T1000 (cell line): ENCODE measurements at places on chromosomes 3 and 15.
A peak's percentile ranks its signal among the peaks of the same experiment; 100 is the strongest.

DNA sequence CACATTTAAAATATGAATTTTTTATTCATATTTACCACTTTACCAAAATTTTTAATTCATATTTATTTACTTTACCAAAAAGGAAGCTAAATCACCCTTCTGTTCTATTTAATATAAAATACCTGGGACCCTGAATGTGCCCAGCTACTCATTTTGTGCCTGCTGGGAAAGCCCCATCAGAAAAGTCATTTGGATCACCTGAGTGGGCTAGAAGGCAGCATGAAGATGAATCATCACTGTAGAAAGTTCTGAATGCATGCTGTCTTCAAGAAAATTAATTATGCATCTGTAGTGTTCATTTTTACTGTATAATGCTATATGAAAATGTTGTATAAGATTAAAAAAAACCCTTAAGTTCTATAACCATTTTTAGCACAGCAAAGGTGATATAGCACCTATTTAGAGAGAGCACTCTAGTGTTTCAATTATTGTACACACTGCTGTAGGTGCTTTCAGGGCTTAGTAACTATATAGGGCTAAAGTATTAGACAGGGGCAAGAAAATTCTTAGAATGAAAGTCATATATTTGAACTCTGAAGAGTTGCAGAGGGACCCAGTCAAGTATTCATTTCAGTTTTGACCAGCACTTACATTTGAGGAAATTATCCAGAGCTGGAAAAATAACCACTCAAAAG is 175.1 kb downstream of the NFKBIZ start:
- no peak for DNase-seq

DNA sequence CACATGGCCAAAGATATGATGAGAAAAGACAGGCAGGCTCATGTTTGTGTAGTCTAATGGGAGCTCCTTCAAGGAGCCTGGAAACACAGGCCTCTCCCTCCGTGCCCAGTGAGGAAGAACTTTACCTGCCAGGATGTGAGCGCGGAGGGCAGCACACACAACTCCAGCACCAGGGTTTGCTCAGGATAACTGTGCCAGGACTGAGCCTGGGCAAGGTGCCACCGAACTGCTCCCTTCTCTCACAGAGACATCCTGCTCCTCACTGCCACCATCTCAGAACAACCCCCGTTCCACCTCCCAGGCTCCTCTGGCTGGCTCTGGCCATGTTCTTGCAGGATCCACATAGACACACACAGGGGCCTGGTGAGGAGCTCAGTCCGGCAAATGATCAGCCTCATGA is 87.4 kb downstream of the NUP210 start:
- DNase-seq, result no peak

DNA sequence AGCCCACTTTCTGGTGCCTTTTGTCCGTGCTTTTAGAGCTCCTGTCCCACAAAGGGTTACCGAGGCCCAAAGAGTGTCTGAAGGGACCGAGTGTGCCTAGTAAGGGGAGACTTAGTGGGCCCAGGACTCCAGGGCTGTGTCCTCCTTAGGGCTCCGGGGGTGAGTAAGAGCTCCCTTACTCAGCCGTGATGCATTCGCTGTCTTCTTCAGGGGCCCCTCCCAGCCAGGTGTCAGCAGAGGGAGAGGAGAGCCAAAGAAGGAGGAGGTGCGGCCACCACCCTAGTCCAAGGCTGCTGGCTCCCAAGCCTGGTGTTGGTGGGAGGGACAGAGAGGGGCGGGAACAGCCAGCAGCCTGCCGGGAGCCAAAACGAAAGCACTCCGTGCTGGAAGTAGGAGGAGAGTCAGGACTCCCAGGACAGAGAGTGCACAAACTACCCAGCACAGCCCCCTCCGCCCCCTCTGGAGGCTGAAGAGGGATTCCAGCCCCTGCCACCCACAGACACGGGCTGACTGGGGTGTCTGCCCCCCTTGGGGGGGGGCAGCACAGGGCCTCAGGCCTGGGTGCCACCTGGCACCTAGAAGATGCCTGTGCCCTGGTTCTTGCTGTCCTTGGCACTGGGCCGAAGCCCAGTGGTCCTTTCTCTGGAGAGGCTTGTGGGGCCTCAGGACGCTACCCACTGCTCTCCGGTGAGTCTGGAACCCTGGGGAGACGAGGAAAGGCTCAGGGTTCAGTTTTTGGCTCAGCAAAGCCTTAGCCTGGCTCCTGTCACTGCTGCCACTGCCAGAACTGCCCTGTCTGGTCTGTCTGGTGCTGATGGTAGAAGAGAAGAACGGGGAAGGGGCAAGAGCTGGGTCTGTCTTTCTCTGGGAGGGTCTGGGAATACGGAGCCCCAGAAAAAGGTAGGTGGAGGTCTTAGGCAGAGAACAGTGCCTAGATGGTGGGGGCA is at the start of gene IL17RC:
Gene IL17RC, plus strand, starts transcription at position 365 of the 947 bp plus-strand sequence. Its CDS starts 218 bp downstream, at position 583.
- DNase-seq, result peak; percentile 76

DNA sequence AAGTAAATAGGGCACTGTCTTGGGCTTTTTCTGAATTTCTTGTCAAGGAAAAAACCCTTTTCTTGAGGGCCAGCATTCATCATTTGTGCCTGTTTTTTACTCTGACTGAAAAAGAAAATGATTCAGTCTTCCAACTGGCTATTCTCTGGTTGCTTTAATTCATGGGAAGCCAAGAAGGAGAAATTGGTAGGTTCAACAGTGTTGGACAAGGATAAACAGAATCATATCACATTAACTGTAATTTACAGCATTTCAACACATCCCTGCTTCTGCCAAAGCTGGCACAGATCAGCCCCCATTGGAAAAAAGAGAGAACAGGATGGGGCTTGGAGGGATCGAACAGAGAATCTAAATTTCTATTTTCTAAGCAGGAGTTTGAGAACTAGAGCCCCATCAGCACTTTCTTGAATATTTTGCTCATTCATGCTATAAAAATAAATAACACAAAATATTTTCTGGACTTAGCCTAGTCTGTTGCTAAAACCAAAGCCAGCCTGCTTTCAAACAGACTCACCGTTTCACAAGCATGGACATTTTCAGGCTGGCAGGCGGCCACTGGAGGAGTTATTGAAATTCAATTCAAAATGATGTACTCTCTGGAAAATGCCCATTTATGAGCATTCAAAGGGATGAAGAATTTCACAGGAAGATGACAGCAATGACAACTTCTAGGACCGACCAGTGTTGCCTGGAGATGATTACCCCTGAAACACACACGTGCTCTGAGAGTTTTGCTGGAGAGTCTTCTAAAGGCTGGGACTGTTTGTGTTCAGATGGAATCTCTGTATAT is 181.2 kb downstream of the WNT5A start:
- no peak for DNase-seq

DNA sequence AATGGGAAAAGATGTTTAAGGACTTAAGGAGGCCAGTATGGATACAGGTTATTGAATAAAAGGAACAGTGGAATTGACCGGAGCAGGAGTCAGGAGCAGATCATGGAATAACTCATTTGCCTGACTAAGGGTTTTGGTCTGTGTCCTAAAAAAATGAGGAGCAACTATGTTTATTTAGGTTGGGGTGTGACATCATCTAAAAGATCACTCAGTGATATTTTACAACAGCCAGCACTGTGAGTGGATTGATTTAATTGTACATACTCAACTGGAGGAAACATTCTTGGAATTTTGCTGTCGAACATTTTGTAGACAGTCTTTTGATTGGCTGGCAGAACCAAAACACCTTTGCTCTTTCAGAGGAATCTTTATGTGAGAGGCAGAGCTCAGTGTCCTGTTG is 348.6 kb upstream of the CDIN1 start:
- DNase-seq, result peak; percentile 1

GRCh38 chr3:63613561-63613960 is 38.9 kb upstream of the SNTN start:
- no peak for DNase-seq

DNA sequence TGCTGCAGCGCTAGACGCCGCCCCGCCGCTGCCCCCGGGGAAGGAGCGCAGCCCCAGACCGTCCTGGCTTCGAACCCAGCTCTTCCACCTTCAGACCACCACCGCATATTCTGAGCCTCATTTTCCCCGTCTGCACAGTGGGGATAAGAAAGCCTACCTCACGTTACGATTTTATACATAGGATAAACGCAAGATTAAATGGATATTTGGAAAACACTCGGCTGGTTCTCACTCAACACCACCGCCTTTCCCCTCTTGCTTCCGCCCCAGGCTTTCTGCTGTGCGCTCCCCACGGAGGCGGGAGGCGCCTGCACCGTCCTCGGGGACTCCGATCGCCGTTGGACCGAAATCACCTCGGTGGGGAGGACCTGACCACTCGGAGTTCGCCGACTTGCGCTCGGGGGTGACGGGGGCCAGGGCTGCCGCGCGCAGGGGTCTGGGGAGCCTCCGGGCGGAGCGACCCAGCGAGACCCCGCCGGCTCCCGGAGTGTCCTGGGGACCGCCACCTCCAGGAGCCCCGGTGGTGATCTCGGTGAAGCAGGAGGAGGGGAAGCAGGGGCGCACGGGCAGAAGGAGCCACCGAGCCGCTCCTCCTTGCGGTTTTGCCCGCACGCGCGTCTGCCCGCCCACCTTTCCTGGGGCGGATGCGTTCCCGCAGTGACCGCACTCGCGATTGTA is 4.0 kb downstream of the FBXL22 start:
- DNase-seq, result no peak

DNA sequence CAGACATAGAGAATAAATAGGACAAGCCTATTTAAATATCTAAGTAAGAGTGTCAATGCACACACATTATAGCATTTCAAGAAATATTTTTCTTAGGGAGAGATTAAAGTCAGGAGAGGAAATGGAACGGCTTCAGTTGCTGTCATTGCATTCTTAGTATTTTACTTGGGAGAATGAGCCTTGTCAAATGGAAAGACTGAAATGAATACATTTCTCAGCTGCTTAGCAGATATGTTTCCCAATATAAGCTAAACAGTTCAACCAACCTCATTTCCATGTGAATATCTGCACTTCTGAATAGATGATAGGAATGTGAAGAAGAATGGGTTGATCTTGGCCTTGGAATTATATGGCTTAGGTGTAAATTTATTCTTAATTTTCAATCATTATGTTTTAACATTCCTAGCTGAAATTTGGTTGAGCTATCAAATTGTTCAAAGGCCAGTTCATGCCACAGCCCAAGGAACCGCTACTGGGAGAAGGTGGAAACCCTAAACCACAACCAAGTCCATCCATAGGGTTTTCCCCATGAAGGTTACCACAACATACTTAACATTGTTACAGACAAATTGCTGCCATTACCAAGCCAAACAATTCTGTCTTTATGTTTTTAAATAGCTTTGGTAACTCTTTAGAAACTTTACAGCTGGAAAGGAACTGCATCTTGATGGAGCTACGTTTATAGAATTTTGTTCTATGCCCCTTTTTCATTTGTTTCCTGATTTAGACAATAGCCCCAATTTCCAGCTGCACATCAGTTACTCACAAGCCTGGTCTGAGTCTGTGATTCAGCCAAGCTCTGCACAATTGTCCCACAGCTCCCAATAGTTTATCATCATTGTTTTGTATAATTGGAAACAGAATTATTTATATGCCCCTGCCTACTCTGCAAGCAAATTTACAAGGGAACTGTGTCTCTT is 459.6 kb downstream of the MECOM start:
- no peak for DNase-seq

DNA sequence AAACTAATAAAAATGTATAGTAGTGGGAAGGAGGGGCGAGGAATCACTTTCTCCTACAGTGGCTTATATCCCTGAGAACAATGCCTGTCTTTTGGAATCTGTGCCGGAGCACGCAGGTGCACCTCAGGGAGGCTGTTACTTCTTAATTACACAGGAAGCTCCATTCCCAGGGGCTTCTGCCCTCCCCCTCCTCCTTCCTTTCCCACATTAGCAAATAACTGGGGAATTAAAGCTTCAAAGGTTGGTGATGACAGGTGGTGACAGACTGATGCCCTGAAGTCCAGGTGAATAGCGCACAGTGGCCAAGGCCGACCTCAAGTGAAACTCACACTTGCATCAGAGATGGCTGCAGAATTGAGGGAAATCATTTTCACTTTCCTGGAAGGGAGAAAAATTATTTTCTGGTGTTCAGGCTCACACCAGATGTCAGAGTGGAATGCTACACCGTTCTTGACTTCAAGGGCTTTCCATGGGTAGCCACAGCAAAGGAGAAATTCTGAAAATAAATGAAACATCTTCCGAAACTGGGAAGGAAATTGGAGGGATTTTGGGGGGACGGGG is 3.7 kb downstream of the GRAMD2A start:
- no peak for DNase-seq

GRCh38 chr15:29917600-29918597 is 95.6 kb upstream of the TJP1 start:
- DNase-seq, result peak; percentile 28

DNA sequence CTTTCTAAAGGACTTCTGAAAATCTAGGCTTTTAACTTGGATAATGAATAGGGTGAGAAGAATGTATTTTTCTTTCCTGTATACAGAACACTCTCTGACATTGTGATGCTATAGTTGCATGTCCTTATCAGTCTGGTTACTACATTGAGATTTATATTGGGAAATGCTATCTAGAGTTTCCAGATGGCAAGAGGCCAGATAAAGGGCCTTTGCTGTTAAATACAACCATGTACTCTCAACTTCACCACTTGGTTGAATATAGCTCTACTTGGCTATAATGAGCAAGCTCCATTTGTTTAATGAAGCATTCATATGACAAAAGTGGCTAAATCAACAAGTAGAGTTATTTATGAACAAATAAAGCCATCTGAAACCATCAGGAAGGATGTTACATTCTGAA is 91.0 kb downstream of the IGSF11 start:
- DNase-seq, result no peak

- DNase-seq, result no peak
Observed at GRCh38 chr3:4736284-4736861, 242.9 kb upstream of the BHLHE40 start.

DNA sequence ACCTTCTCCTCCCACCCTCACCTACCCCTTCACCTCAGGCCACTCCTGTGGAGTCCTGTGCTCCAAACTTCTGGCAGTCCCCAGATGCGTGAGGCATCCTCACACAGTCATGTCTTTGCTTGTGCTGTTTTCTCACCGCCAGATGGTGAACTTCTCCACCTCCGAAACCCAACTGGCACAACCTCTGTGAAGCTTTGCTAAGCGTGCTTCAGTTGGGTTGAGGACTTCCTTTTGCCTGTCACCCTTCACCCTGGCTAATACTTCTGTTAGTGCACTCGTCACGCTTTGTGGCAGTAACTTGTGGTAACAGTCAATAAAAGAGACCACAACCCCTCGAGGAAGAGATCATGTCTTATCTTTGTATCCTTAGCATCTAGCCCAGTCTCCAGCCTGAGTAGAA is 42.0 kb upstream of the SKOR1 start:
- DNase-seq, result no peak

- DNase-seq, result no peak
Observed at GRCh38 chr3:170701696-170702678, 116.1 kb upstream of the SLC7A14 start.

DNA sequence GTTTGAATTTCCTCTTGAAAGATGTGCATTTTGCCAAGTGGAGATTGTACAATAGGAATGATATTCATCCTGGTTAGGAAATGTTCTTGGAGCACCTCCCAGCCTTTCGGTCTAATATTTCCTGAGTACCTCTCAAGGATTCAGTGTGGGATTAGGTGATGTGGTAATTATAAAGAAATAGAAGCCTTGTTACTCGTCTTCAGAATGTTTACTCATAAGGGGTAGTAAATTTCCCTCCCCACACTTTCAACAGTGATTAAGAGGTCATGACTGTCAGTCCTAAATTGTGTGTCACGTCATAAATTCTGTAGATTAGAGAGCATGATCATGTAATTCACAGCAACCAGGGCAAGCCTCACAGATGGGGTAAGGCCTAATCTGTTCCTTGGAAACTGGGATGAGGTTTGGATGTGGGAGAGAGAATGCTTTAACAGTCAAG is 633.1 kb upstream of the TBL1XR1 start:
- DNase-seq, result no peak

- DNase-seq, result no peak
Observed at GRCh38 chr3:43970351-43970750, 271.3 kb upstream of the TOPAZ1 start.
